ENCODE measurements at places on chromosomes 3 and 15. TPM values are rescaled to one million over a fixed set of nuclear protein-coding genes. Genes with fewer than 3 reads are reported as not detected.

MESP1 gene
- total RNA-seq, result 16.0 TPM

FGD5 gene
- total RNA-seq, result 38.6 TPM

MINAR1 gene
- total RNA-seq, result 0.45 TPM

THSD4 gene
- 5.1 TPM for total RNA-seq

PPP1R14D gene
- total RNA-seq, result not detected

GOLGA6L4 gene
- 4.4 TPM for total RNA-seq

DNA sequence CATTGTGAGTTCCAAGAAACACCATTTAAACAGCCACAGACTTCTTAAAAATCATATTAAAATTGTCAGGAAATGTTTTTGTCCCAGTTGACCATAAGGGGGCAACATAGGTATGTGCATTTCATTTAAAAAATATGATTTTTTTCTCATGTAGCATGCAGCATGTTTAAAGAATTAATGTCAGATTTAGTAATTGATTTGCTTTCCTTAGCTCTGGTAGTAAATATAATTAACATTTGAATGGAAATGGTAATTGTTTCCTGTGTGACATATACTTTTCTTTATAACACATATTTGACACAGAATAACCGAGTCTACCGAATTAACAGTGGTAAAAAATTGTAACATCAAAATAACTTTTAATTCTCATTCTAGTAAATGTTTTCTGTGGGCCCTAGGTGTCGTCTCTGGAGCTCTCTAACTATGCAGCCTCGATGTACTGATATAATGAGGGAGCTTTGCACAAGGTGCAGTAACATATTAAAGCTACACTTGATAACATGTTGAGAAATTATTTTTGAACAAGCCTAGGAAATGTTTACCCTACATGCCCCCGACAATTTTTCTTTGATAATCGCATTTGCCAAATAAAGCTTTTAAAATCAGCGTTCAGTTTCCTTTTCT lies 34.9 kb downstream of the NXPE3 start:
- DNase-seq, result no peak

DNA sequence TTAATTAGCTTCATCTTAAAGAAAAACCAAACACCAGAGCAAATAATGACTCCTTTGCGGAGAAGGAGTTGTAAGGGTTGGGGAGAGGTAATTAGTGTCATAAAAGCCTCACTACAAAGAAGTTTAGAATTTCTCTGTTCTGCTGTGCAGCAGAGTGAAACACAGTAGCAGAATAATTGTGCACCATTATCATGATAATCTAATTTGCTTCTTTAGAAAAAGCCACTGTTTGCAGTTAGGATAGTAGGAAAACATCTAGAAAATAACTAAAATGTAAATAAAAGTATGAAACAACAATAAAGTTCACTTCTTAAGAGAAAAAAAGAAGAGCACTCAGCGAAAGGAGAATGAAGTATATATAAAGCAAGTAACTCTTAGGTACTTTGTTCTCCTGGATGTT lies 5.5 kb downstream of the SHOX2 start:
- DNase-seq, result no peak

- DNase-seq, result no peak
Observed at GRCh38 chr15:95912280-95912625, 418.2 kb upstream of the NR2F2 start.

DNA sequence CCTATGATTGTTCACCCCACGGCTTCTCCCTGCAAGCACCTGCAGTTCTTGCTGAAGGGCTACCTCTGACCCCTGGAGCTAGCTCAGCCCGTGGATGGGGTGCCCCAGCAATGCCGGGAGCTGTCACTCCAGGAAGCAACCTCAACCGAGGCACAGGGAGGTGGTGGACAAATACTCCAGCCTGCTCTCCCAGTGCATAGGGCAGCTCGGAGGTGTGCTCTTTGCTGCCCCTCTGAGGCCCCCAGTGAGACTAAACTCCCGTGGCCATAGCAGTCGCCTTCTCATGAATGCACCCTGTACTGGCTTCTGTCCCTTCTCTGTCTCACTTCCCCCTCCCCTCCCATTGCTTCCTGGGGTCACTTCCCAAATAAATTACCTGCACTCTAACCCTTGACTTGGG lies 48.5 kb downstream of the LINGO1 start:
- DNase-seq, result no peak

GRCh38 chr15:48981941-48982340 lies 18.2 kb upstream of the SHC4 start:
- no peak for DNase-seq

DNA sequence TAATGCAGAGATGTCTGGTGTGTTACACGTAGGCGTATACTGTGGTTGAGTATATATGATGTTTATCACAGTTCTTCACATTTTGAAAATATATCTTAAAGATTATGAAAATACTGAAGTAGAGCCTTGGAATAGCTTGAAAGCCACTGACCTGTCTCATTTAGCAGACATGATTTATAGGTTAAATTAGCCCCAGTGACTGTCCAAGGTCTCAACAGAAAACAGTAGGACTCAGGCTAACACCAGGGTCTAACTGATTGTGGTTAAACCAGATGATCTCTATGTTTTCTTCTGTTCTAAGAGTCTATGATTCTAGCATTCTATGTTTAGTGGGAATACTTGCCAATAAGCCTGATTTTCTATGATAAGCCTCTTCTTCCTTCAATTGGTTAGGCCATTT lies 166.4 kb upstream of the NR2E3 start:
- no peak for DNase-seq

GRCh38 chr3:12518261-12519028 lies 26.9 kb downstream of the MKRN2OS start:
- DNase-seq, result no peak

DNA sequence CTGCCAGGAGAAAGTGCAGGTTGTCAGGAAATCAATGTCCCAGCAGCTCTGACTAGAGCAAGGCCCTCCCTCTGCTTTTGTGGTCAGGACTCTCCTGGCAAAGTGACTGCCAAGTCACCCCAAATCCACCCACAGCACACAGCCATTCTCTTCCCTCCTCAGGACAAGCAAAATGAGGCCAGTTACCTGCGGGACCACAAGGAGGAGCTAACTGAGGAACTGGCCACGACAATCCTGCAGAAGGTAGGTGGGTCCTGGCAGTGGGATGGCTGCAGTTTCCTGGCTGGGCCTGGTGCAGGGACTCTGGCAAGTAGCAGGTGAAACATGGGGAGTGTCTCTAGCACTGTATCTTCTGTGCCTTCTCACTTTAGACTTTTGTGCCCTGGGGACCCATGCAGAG lies 142.5 kb upstream of the EIF1B start:
- DNase-seq, result no peak

DNA sequence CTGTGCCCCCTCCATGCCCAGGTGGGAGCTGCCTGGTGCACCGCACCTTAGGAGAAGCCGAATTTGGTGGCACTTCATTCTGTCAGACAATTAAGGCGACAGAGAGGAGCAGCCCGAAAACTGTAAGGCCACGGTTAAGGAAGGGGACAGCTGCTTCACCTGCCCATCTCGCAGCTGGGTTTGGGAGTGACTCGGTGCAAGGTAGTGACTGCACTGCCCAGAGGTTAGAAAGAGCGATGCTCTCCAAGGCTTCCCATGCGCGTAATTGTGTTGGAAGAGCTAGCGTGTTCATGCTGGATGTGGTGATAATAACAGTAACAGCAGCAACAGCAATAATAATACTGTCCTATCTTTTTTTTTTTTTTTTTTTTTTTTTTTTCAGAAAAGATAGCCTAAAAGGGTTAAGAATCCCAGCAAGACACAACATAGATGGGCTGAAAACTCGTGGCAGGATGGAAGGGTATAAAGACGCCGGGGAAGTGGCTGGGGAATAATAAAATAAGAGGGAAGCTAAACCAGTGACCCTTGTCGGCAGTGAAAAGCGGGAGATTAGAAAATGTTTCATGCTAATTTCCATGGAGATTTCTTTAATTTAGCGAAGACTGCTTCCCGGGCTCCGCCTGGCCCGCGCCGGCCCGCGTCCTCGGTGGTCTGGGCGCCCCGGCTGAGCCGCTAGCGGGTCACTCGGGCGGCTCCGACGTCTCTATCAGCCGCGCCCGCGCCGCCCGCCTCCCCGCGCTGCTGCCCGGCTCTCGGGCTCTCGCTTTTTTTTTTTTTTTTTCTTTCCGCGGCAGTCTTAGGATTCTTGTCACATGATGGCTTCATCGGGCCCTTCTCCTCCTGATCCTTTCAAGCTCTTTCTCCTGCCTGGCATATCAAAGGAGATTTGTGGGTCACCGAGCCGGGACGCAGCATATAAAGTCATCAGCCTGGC lies 617.1 kb downstream of the NR2F2 start:
- no peak for DNase-seq

GRCh38 chr3:16460273-16460672 lies 53.2 kb downstream of the RFTN1 start:
- DNase-seq, result no peak

- DNase-seq, result no peak
Observed at GRCh38 chr3:107870096-107870495, 220.7 kb downstream of the CD47 start.

DNA sequence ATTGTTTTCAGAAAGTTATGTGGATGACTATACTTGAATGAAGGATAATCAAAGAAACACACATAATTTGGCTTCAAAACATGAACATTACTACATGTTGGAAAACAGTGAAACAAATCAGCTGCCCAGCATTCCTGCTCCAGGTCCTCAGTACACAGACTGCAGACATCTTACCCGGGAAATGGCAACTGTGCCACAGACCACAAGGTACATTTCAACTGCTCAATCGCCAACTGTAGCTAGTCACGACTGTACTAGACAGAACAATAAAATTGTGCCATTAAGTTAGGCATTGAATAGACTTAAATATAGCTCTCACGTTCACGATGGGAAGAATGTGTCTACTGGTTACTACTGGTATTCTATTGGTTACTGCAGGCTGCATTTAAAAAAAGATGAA lies 5.0 kb downstream of the NAA50 start:
- DNase-seq, result no peak

GRCh38 chr3:115961380-115961779 lies 338.1 kb downstream of the GAP43 start:
- no peak for DNase-seq

DNA sequence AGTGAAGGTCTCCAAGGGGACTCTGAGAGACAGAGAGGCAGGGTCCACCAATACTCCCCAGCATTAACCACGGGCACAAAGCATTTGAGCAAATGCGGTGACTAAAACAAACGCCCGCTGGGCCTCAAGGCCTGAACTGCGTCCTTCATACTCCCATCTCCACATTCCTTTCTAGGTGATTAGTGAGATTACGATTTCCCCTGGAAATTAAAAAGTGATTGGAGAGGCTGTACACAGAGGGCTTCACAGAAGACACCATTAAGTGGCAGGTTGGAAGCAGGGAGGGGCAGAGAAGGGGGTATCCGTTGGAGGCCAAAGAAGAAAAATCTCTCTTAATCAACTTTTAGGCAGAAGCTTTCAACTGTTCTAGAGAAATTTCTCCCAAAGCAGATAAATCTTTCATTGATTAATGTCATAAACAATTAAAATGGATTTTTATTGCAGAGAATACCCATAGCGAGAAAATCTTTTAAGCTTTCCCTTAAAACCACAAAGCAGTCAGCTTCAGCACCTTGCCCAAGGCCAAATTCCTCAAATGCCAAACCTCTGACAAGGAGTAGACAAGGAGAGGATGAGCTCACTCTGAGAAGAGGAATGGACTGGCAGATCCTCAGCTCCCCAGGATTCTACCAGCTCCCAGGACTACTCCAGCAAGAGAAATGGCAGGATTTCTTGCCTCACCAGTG lies 38.2 kb downstream of the MB21D2 start:
- no peak for DNase-seq

DNA sequence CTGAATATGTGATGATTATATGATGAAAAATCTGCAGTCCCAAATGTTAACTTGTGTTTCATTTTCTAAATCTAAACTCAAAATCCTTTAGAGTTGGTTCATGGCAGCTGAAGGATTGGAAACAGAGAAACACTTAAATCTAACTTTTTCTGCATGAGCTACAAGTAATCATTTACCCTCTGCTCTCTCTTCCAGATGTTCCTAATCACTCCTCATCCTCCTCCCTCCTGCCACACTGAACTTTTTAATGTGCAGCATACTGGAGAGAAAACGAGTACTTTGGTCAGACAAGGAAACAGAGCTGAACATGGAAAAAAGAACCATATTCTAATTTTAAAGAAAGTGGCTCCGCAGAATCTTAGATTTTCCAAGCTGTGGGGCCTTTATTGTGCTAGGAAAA lies 321.2 kb upstream of the COL8A1 start:
- no peak for DNase-seq

GRCh38 chr3:47910777-47911440 lies 105.3 kb downstream of the MAP4 start:
- no peak for DNase-seq

- DNase-seq, result no peak
Observed at GRCh38 chr15:70588613-70589012, 174.7 kb downstream of the UACA start.

GRCh38 chr15:27412415-27412814 lies 441.4 kb downstream of the GABRG3 start:
- DNase-seq, result no peak

GRCh38 chr15:100284191-100284590 lies 57.6 kb downstream of the ADAMTS17 start:
- peak; percentile 30 for DNase-seq

- DNase-seq, result no peak
Observed at GRCh38 chr3:113063126-113063894, 72.5 kb downstream of the GTPBP8 start.

DNA sequence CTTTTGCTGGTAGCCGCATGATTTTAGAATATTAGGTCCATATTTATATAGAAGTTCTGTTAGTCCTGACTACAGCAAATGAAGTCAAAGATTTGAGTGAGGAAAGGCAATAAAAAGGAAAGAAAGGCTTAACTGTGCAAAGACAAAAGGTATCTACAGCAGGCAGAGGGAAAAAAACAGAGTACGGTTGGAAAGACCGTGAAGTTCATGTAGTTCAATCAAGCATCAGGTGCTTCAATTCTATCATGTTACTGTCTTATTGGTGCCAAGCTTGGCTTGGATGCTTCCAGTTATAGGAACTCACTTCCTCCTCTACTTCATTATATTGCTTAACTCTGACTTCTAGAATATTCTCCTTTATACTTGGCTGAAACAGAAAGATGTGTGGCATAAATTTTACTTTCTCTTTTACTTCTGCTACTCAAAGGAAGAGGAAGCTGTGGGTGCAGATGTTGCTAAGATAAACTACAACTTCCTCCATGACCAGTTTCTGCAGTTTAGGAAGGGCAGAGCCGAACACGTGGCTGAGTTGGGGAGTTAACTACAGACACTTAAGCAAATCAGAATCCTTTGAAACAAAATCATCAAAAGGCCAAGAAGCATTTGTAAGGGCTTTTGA lies 72.6 kb upstream of the ZBED2 start:
- no peak for DNase-seq
